ENCODE measurements at places on chromosomes 6 and 20. TPM values are rescaled to one million over a fixed set of nuclear protein-coding genes. Genes with fewer than 3 reads are reported as not detected.

The WFDC12 gene
- not detected for total RNA-seq

The LHFPL5 gene
- total RNA-seq, result not detected

The CEP43 gene
- total RNA-seq, result 17.4 TPM

The ELOVL4 gene
- 0.47 TPM for total RNA-seq

The MYLK2 gene
- not detected for total RNA-seq

The SAMD5 gene
- total RNA-seq, result 13.4 TPM

DNA sequence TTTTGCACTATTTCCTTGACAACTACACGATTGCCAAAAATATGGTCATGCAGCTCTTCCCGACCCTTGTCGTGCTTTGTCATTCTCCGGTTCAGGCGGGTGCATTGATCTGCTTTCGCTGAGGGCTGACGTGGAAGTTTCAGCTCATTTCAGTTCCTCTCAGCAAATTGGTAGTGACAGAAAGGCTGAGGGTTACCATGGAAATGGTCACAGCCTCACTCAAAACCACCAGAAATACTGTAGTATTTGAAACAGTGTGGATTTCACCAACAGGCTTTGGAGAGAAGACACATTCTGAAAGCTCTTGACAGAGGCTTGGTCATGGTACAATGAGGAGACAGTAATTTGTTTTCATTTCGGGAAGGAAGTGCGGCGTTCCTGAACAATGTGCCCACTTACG is 99.7 kb upstream of the EXOC2 start:
- DNase-seq, result no peak

All from left colon (tissue), 2 donors.